Kidney epithelial cell (primary cell): ENCODE measurements at places on chromosomes 3 and 15. TPM values are rescaled to one million over a fixed set of nuclear protein-coding genes. Genes with fewer than 3 reads are reported as not detected.

The SMCO1 gene
- total RNA-seq, result not detected in 2 replicates

The RAB43 gene
- total RNA-seq, result 54.6 and 58.0 TPM in 2 replicates

The CATSPER2 gene
- total RNA-seq, result 1.8 and 5.0 TPM in 2 replicates

The GHSR gene
- not detected in 2 replicates for total RNA-seq

The SLC6A1 gene
- not detected in 2 replicates for total RNA-seq

The CHAC1 gene
- 84.4 and 86.3 TPM in 2 replicates for total RNA-seq

The OCA2 gene
- under 0.01 and 0.29 TPM in 2 replicates for total RNA-seq

The TRPM1 gene
- total RNA-seq, result 1.2 TPM in 1 of 2 replicates, not detected in the other

The AGTR1 gene
- total RNA-seq, result not detected in 2 replicates

The C2CD4A gene
- total RNA-seq, result 0.25 and 0.75 TPM in 2 replicates

The DUOXA1 gene
- total RNA-seq, result 0.27 TPM in 1 of 2 replicates, not detected in the other

The CCDC71 gene
- total RNA-seq, result 41.2 and 46.6 TPM in 2 replicates
